Uterus (tissue), 4 donors: ENCODE measurements at places on chromosomes 3 and 15. TPM values are rescaled to one million over a fixed set of nuclear protein-coding genes. Genes with fewer than 3 reads are reported as not detected.

DNA sequence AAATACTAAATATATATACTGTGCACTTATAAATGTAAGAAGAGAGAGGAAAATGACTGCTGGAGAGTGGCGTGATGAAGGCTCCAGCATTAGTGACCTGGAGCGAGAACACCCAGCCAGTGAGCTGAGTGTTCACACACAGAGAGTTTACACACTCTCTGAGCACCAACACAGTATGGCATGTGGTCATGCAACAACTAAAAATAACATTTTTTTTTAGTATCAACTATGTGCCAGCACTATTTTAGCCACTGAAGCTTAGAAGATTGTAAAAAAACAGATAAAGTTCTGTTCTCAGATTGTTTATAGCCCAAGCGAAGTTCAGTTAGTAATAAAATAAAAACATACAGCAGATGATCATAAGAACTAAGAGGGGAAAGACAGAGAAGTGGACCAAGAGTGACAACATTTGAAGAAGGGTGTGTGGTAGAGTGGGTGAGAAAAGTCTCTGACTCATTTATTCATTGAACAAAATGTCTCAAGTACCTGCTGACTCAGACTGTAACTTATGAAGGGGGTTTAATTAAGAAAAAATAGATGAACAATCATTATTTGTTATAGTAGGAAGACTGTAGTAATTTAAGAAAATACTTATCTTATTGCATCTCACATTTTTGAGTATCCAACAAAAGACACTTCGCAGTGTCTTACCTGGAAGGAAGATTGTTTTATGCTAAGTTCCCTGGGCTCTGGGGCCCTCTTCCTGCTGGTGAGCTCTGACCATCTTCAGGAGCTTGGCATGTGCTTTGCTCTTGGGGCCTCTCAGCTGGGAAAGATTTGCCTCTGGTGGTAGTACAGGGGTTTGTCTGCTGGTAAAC is 43.8 kb downstream of the GAP43 start:
- DNase-seq: no peak
- no peak overlapping the region for H3K4me3 ChIP-seq
- H3K27ac ChIP-seq: no peak overlapping the region
- no peaks in the 10 kb centered on the region for H3K36me3 ChIP-seq

- no peak overlapping the region for H3K4me3 ChIP-seq
- H3K36me3 ChIP-seq: no peaks in the 10 kb centered on the region
- H3K4me1 ChIP-seq: no peaks in the 10 kb centered on the region
- no peaks in the 10 kb centered on the region for H3K27me3 ChIP-seq
- DNase-seq: no peak
Observed at GRCh38 chr15:38430106-38430760, 23.7 kb upstream of the FAM98B start.

DNA sequence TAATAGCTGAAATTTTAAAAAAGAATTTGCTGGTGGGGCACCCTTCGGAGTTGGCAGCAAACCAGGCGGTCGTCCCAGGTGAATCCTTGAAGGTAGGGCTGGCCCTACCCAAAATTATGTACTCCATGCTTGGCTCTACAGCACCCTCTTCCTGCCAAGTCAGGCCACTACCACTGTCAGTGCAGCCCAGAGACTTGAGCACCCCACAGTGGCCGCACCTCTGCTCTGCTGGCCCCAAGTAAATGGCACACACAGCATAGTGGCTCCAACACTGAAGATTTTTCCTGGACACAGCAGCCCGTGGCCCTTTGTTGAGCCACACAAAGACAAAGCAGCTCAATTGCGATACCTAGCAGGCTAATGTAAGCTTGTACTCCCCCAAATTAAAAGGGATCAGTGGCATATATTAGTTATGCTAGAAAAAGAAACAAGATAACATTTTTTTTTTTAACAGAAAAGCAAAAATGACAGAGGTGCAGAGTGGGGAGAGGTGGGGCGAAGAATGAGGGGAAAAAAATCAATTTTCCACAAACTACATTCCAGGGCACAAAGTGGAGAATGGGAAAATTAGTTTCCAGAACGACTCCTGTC is 250.5 kb downstream of the UACA start:
- H3K4me1 ChIP-seq: no peaks in the 10 kb centered on the region
- no peaks in the 10 kb centered on the region for H3K27me3 ChIP-seq
- no peak for DNase-seq
- no peak overlapping the region for H3K4me3 ChIP-seq

- no peaks in the 10 kb centered on the region for H3K4me1 ChIP-seq
Observed at GRCh38 chr3:175041369-175041768, 182.2 kb downstream of the NAALADL2 start.

DNA sequence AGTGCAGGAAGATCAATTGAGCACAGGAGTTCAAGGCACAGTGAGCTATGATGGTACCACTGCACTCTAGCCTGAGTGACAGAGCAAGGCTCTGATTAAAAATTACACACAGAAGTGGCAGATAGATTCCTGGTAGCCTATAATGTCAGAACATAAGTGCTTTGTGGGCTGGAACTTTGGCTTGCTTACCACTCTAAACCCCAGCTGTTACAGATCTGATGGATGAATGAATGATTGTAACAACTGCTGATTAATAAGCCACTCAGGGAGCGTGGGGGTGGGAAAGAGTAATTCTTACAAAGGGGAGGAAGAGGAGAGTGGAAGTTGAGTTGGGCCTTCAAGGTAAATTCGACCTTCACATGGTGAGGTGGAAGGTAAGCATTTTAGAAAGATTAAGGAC is 40.9 kb upstream of the PTPN23 start:
- H3K27ac ChIP-seq: no peak overlapping the region
- no peaks in the 10 kb centered on the region for H3K27me3 ChIP-seq
- no peaks in the 10 kb centered on the region for H3K36me3 ChIP-seq
- no peak for DNase-seq
- no peak overlapping the region for H3K4me3 ChIP-seq
- H3K4me1 ChIP-seq: no peaks in the 10 kb centered on the region

GRCh38 chr3:149628957-149629670 is 28.7 kb downstream of the WWTR1 start:
- DNase-seq: no peak
- no peaks in the 10 kb centered on the region for H3K27me3 ChIP-seq
- H3K27ac ChIP-seq: no peak overlapping the region

GRCh38 chr3:48478626-48479555 is 25.1 kb downstream of the SHISA5 start:
- no peaks in the 10 kb centered on the region for H3K4me1 ChIP-seq
- no peaks in the 10 kb centered on the region for H3K36me3 ChIP-seq
- no peak overlapping the region for H3K4me3 ChIP-seq

- H3K27ac ChIP-seq: no peak overlapping the region
- no peaks in the 10 kb centered on the region for H3K27me3 ChIP-seq
- no peaks in the 10 kb centered on the region for H3K4me1 ChIP-seq
- no peak overlapping the region for H3K4me3 ChIP-seq
- no peaks in the 10 kb centered on the region for H3K36me3 ChIP-seq
Observed at GRCh38 chr15:98676586-98677270, 28.4 kb downstream of the IGF1R start.

DNA sequence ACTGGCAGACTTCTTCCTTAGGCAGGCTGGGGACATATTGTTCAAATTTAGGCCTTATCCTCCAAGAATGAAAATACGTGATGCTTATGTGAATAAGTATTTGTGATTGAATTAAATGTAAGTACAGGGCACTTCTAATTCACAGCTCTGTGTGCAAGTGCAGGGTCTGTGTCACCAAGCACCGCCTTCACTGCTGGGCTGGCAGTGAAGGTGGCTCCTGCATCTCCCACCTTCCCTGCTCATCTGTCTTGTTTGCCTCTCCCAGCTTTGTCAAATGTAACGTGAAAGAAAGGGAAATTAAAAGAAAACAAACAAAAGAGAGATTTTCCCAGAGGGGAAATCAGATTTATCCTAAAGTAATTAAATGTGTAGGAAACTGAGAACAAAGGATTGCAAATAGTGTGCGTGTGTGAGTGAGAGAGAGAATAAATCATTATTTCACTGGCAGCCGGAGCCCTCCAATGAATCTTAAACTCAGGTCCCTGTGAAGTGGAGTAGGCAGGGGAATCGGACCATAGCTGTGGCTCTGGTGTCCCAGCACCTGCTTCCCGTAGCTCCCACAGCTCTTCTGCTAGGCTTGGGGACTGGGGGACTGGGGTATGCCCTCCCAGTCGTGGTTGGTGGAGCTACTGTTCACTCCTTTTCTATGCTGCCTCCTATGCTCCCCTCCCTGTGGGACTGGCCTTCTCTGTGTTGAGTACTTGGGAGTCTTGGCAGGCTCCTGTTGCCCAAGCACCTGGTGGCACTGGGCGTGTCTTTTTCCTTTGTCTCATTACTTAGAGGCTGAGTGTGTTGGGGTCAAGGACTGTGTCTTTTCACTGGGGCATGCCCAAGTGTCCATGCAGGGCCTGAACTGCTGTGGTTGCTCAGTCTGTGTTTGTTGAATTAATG is 222.2 kb downstream of the EPHB1 start:
- DNase-seq: no peak
- no peaks in the 10 kb centered on the region for H3K36me3 ChIP-seq
- H3K27me3 ChIP-seq: no peaks in the 10 kb centered on the region
- no peaks in the 10 kb centered on the region for H3K4me1 ChIP-seq

DNA sequence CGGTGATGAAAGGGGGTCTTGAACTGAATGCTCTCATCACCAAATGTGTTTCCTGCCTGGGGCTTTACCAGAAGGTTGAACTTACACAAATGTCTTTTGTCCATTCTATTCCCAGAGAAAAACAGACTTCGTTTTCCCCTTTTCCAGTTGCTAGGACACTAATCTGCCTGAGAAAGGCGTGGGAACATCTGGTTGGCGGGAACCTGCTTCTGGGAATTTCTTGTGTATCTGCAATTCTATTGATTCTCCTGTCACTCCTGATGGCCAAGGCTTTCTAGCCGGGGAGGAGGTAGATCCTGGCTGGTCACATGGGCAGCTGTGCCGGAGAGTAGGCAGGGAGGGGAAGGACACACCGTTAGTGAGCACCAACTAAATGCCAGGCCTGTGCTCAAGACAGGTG is 31.1 kb upstream of the CCDC174 start:
- H3K4me3 ChIP-seq: no peak overlapping the region
- H3K36me3 ChIP-seq: no peaks in the 10 kb centered on the region
- no peak for DNase-seq
- H3K27me3 ChIP-seq: no peaks in the 10 kb centered on the region
- H3K27ac ChIP-seq: no peak overlapping the region

DNA sequence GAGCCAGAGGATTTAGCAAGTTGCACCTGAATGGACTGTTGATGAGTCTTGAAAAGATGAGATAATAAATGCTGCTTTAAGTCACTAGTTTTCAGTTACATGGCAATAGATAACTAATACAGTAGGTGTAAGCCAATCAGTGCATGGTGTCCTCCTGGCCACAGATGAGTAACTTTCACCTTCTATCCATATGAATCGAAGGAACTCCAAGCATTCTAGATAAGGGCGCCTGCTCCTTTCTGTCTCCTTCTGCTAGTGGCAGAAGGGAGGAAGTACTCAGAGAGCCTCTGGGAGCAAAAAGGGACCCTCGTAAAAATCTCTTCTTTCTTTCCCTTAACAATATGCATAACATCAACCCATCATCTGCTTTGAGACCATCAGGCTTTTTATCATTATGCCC is 37.3 kb downstream of the TM6SF1 start:
- H3K4me1 ChIP-seq: no peaks in the 10 kb centered on the region
- no peaks in the 10 kb centered on the region for H3K27me3 ChIP-seq
- no peaks in the 10 kb centered on the region for H3K36me3 ChIP-seq
- H3K27ac ChIP-seq: no peak overlapping the region

GRCh38 chr15:25862071-25862471 is 1.1 kb downstream of the ATP10A start:
- no peaks in the 10 kb centered on the region for H3K4me1 ChIP-seq
- peak overlapping the region; percentile 47 for H3K4me3 ChIP-seq
- DNase-seq: no peak
- H3K27ac ChIP-seq: no peak overlapping the region
- no peaks in the 10 kb centered on the region for H3K27me3 ChIP-seq
- no peaks in the 10 kb centered on the region for H3K36me3 ChIP-seq

DNA sequence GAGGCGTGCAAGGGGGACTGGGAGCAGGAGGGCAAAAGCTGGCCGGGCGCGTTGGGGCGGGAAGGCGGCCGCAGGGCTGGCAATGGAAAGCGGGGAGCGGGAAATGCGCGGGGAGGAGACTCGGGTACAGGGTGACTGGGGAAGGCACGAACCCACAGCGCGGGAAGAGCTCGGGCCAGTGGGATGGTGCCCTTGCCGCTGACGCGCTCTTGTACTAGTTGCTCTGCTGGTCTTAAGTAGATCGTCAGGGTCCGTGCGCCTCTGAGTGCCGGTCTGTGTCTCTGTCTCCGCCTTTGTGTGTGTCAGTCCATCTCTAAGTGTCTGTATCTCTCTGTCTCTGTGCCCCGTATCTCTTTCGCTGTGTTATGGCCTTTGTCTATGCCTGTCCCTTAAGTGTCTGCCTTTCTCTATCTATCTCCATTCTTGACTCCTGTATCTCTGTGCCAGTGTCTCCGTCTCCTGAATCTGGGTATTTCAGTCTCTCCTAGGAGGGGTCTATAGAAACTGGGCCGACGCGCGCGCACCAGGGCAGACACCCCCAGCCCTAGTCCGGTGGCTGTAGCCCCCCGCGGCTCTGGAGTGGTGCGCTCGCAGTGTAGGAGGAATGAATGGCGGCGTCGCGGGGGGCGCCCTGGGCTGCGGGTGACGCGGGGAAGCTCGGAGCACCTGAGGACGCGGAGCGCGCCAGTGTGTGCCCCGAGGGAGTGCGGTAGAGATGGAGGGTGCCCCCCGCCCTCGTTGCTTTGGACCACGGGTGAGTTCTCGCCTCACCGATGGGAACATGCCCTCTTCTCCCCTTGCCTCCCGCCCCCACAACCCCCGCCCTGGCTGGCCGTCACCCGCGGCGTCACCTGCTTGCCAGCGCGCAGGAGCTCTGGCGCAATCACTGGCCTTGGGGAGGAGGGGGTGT is 756 bp upstream of the CAMK2N2 start:
- H3K36me3 ChIP-seq: no peaks in the 10 kb centered on the region
- H3K27me3 ChIP-seq: peaks cover 27% of the 10 kb centered on the region
- no peaks in the 10 kb centered on the region for H3K4me1 ChIP-seq
- no peak for DNase-seq

GRCh38 chr3:44011680-44012079 is 230.0 kb upstream of the TOPAZ1 start:
- DNase-seq: no peak
- no peaks in the 10 kb centered on the region for H3K27me3 ChIP-seq
- H3K4me1 ChIP-seq: no peaks in the 10 kb centered on the region
- H3K27ac ChIP-seq: no peak overlapping the region
- no peak overlapping the region for H3K4me3 ChIP-seq

- no peak for DNase-seq
- no peaks in the 10 kb centered on the region for H3K4me1 ChIP-seq
- H3K27me3 ChIP-seq: no peaks in the 10 kb centered on the region
- H3K27ac ChIP-seq: no peak overlapping the region
- H3K4me3 ChIP-seq: no peak overlapping the region
- no peaks in the 10 kb centered on the region for H3K36me3 ChIP-seq
Observed at GRCh38 chr3:97488741-97489140, 275.8 kb upstream of the ARL6 start.

DNA sequence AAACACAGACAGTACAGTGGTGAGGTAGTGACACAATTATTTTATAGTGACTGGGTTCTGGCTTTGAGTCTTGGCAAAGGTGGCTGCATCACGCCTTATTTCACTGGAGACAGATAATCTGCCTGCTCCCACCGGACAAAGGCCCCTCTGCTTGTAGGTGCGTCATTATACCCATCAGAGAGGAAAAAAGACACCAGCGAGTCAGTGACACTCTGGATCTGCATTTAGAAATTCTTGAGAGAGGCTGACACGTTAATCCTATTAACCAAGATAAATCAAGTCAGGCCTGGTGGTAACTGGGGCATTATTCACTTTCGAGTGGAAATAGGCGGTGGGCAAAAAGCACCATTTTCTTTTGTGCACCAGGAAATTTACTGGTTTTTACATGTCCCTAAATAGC is 76.2 kb downstream of the NR2F2 start:
- no peak overlapping the region for H3K4me3 ChIP-seq
- H3K27ac ChIP-seq: no peak overlapping the region
- H3K36me3 ChIP-seq: no peaks in the 10 kb centered on the region
- DNase-seq: no peak
- H3K27me3 ChIP-seq: peaks cover 16% of the 10 kb centered on the region
- peaks cover 11% of the 10 kb centered on the region for H3K4me1 ChIP-seq

Gene NEK10
- total RNA-seq: 0.88 TPM

Gene WDR93
- not detected for total RNA-seq

Gene CLDN16
- total RNA-seq: not detected
